Psoas muscle (tissue), 8 donors: ENCODE measurements at places on chromosomes 2 and 18. TPM values are rescaled to one million over a fixed set of nuclear protein-coding genes. Genes with fewer than 3 reads are reported as not detected.

Gene TNS1
- total RNA-seq = 231 TPM

Gene DCDC2C
- total RNA-seq = not detected

Gene CDH2
- total RNA-seq = 2.1 TPM

Gene HADHB
- 608 TPM for total RNA-seq

Gene STARD6
- total RNA-seq = not detected

Gene IL1RL2
- total RNA-seq = 0.43 TPM

Gene SLC16A14
- total RNA-seq = 0.75 TPM

Gene LIMS3
- 24.4 TPM for total RNA-seq

Gene ALKAL2
- total RNA-seq = not detected

Gene IER3IP1
- total RNA-seq = 9.3 TPM

Gene ASXL3
- 0.20 TPM for total RNA-seq

Gene CD28
- total RNA-seq = 0.48 TPM

Gene PTMA
- 154 TPM for total RNA-seq

Gene IL1F10
- total RNA-seq = not detected

Gene NEURL3
- not detected for total RNA-seq

Gene FRZB
- total RNA-seq = 1.3 TPM

Gene FKBP7
- total RNA-seq = 2.1 TPM

Gene ABCG8
- total RNA-seq = not detected

Gene LTBP1
- 9.5 TPM for total RNA-seq
